ENCODE measurements at places on chromosomes 4 and X.

GRCh38 chr4:184102488-184102887, 115.2 kb downstream of the ENPP6 start:
- no peak for DNase-seq

GRCh38 chr4:42541647-42542046, 115.3 kb downstream of the ATP8A1 start:
- DNase-seq, result no peak

- no peak for DNase-seq
These were observed 7.2 kb downstream of the SLC25A6 start for GRCh38 chrX:1384658-1385252.

DNA sequence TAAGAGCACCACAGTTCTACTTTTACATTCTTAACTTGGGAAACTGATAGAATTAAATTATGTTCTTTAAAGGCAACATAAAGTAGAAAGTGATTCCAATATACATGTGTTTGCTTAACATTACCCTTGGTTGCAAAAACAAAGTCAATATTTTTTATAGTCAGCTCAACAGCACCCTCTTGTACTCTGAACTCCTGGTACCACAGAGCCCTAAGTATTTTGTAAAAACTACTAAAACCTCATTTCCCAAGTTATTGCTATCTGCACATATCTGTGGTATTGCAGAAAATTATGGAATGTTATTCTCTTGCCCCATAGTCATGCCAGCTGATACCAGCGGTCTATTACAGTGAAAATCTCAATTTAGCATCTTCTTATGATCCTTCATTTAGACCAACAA, 2.9 kb downstream of the KIF4A start:
- no peak for DNase-seq

- peak; percentile 98 for DNase-seq
These were observed at the start of gene NFKB1 for GRCh38 chr4:102500696-102501446. TSS of gene NFKB1 (plus strand) at chr4:102501359. CDS start at chr4:102525519, 24,160 bp downstream.

- no peak for DNase-seq
These were observed 81.7 kb downstream of the CBR4 start for GRCh38 chr4:168928346-168928745.

DNA sequence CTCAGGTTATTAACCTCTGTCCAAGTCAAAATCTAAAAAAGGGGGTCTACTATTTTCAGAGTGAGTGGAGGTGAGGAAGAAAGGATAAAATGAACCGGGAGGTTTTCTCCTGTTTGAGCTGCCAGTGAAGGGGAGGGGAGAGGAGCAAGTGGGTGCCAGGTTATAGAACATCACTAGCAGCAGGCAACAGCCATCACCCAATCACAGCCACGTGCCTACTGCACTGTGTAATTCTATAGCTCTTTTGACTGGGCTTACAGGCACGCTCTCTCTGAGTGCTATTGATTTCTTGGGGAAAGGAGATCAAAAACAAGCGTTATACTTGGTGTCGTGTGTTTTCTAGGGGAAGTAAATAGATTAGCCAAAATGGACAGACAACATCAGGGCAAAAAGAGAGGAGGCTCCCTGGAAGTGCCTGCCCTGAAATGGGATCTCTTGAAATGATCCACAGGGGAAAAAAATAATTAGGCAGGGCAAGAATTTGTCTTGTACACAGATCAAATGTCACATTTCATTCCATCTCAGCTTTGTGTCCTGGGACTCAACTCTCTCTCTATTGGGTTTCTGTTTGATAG, 300.5 kb upstream of the LCORL start:
- DNase-seq, result no peak

- no peak for DNase-seq
These were observed 126.0 kb downstream of the LDB2 start for GRCh38 chr4:16772366-16772850.
